Left ventricle myocardium inferior (tissue), 1 donor: ENCODE measurements at places on chromosomes 3 and 15. TPM values are rescaled to one million over a fixed set of nuclear protein-coding genes. Genes with fewer than 3 reads are reported as not detected.
A peak's percentile ranks its signal among the peaks of the same experiment; 100 is the strongest.

GRCh38 chr3:3031326-3031725 is 78.8 kb downstream of the IL5RA start:
- no peak for DNase-seq

Gene RETNLB
- total RNA-seq: not detected

- no peak for DNase-seq
Observed at GRCh38 chr3:126463521-126463920, 12.2 kb downstream of the ZXDC start.

Gene CORO2B
- 5.0 TPM for total RNA-seq

Gene PLA2G4E
- not detected for total RNA-seq

DNA sequence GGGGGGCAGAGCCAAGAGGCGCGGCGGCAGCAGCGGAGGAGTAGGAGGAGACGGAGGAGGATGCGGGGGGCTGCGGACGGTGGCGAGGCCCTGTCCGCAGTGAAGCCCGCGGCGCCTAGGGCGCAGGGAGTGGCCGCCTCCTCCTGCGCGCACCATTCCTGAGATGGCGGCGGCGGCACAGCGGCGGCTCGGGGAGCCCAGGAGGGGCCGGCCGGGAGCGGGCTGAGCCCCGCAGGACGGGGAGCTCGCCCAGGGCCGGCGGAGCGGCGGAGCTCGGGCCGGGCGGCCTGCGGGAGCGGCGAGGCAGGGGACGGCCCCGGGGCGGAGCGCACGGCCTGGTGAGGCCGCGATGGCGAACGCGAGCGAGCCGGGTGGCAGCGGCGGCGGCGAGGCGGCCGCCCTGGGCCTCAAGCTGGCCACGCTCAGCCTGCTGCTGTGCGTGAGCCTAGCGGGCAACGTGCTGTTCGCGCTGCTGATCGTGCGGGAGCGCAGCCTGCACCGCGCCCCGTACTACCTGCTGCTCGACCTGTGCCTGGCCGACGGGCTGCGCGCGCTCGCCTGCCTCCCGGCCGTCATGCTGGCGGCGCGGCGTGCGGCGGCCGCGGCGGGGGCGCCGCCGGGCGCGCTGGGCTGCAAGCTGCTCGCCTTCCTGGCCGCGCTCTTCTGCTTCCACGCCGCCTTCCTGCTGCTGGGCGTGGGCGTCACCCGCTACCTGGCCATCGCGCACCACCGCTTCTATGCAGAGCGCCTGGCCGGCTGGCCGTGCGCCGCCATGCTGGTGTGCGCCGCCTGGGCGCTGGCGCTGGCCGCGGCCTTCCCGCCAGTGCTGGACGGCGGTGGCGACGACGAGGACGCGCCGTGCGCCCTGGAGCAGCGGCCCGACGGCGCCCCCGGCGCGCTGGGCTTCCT is at the start of gene GPR27:
GPR27 (plus strand) TSS at position 155 of the 909 bp plus-strand sequence; CDS start at position 350, 195 bp downstream.
- DNase-seq: peak; percentile 17

- DNase-seq: no peak
Observed at GRCh38 chr15:85485956-85486567, 105.7 kb downstream of the AKAP13 start.

Gene MAPKBP1
- total RNA-seq: 13.6 TPM

GRCh38 chr3:169390741-169391305 is 272.7 kb downstream of the MECOM start:
- DNase-seq: no peak

- no peak for DNase-seq
Observed at GRCh38 chr15:70054884-70055387, 42.8 kb downstream of the TLE3 start.

DNA sequence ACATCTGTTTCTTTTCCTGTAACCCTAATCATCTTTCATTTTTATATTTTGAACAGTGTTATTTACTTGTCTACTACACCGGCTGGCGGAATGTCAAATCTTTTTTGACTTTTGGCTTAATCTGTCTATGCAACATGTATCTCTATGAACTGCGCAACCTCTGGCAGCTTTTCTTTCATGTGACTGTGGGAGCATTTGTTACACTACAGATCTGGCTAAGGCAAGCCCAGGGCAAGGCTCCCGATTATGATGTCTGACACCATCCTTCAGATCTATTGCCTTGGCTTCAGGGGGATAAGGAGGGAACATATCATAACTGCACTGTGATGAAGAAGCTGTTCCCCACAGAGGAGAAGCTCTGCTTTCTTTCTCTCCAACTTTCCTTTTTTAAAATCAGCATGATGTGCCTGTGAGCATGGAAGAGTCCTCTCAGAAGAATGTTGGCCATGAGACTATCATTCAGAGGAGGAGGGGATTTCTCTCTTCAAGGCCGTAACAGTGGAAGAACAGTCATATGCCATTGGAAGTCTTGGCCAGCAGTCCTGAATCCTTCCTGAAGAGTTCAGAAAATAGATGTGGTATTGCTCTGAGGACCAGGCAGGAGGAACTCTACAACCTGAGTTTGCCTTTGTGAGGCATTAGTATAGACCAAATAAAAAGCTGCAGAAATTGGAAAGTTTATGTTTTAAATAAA is 69.9 kb downstream of the SEC22A start:
- no peak for DNase-seq

GRCh38 chr3:20984594-20985205 is 766.3 kb downstream of the ZNF385D start:
- DNase-seq: no peak

DNA sequence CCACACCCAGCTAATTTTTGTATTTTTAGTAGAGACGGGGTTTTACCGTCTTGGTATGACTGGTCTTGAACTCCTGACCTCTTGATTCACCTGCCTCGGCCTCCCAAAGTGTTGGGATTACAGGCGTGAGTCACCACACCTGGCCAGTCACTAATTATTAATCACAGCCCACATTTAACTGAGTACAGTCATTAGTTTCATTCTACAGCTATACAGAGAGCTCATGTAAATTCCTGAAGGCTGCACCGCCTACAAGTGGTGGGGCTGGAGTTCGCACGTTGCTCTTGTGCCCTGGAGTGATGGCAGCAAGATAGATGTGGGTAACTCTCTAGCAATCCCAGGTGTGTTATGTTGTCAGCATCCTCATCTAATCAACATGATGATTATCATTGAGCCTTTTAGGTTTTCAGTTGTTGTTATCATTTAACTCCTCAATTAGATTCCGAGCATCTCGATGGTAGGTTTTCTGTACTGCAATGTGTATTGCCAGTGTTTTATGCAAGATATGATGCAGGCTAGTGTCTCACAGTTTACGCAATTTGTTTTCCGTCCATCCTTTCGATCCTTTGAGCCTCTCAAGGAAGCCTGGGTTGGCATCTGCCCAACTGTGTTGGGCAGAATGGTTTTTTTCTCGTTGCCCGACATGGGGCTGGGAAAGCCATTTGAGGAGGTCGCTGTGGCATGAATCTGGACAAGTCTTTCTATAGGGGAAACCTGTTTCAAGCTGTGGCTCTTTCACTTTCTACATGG is 216.3 kb downstream of the LPP start:
- DNase-seq: no peak

DNA sequence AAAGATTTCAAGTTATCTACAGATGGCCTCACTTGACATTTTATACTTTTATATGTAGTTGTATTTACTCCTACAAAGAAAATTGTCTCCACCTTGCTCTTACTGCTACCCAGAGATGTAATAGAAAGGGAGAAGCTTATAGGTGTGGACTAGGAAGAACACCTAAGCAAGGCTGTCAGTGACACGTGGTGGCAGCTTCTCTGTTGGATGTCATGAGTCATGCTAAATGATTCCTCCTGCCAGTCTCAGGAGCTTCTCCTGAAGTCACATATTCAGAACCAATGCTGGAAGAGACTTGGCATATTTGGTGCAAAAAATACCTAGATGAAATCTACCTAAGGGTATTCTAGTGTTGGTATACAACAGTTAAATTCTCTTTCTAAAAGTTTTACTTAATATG is 184.7 kb downstream of the LRRC3B start:
- DNase-seq: no peak

DNA sequence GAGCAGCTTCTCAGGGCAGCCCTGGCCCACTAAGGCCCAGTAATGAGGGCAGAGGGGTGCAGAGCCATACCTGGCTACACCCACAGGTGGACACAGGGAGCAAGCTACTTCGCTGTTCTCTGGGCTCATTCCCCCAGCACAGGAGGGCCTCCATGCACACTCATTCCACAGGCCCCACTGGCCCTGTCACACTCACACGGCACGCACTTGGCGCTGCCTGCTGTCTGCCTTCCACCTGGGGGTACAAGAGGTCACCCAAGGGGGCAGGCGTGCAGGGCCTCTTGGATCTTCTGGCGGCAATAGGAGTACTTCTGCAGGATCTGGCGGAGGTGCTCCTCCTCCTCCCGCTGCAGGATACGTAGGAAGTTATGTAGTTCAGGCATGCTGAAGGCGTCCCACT is 2.3 kb upstream of the TUSC2 start:
- no peak for DNase-seq

GRCh38 chr3:79810581-79810980 is 42.8 kb upstream of the ROBO1 start:
- no peak for DNase-seq

- DNase-seq: no peak
Observed at GRCh38 chr15:36709653-36710052, 130.2 kb downstream of the CDIN1 start.

- no peak for DNase-seq
Observed at GRCh38 chr3:101984356-101984755, 135.0 kb downstream of the NFKBIZ start.

DNA sequence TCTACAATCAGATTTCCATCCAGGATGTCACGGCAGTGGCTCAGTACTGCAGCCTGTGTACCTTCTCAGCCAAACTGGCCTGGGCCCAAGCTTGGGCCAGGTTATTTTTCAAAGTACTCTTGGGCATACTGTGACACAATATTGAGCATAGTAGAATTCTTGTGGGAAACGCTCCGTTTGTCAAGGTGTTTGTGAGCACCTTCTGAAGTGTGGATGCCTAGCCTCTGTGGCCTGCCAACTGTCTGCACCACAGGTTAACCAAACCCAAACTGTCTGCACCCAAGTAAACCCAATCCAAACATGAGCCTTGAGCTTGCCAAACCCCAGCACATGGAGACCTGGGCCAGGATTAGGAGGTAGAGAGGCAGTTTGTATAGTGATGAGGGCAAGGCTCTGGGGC is 25.4 kb downstream of the CTDSPL start:
- no peak for DNase-seq

DNA sequence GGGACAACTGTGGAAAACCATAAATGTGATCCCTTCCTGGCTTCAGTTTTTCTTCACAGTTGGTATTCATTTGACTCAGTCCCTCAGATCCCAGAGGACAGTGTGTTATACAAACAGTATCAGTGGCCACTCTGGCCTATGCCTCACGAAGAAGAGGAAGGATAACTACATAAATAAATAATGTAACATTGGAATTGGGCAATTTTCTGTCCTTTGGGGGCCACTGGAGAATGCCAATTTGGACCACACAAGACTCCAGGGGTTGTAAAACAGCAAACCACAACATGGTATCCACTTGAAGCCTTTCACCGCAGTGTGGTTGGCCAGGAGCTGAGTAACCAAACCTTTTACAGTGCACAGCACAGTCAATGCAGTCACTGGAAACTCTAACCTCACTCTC is 1077.0 kb downstream of the ROBO2 start:
- DNase-seq: no peak

DNA sequence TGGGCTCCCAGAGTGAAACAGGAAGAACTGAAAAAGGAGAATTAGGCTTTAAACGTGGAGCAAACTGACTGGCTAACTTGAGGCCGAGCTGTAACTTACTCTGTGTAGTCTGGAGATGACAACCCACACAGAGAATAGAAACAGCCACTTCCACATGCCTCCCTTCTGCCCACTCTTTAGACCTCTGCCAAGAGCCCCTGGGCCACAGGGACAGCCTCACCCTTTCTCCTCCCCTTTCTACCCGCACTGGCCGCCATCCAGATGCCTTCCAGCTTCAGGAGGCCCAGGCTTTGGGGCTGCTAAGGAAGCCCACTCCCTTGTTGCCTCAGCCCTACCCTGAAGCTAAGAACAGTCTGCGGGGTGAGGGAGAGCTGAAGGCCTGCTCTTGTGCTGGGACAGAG is 6.8 kb downstream of the ARHGAP31 start:
- DNase-seq: no peak

DNA sequence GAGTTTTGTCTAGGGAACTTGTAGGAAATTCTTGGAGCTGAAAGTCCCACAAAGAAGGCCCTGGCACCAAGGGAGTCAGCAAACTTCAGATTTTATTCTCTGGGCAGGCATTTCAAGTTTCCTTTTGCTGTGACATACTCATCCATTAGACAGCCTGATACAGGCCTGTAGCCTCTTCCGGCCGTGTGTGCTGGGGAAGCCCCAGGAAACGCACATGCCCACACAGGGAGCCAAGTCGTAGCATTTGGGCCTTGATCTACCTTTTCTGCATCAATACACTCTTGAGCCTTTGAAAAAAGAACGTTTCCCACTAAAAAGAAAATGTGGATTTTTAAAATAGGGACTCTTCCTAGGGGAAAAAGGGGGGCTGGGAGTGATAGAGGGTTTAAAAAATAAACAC is 15.0 kb downstream of the TIGIT start:
- DNase-seq: no peak

DNA sequence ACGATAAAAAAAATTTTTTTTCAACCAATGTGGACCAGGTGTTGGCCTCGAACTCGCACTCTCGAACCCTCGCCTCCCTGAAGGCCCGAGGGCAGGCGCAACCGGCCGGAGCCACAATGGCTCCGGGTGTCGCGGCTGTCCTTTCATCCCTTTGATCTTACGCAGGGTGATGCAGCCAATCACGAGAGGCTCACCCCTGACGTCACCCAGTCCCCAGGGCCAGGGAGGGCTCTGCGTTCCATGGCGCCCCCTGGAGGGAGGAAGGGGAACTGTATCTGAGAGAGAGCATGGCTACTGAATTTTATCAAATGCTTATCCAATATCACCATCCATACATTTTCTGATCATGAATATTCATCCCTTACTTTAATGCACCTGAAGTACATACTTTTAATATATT is 15.4 kb upstream of the GMNC start:
- no peak for DNase-seq

DNA sequence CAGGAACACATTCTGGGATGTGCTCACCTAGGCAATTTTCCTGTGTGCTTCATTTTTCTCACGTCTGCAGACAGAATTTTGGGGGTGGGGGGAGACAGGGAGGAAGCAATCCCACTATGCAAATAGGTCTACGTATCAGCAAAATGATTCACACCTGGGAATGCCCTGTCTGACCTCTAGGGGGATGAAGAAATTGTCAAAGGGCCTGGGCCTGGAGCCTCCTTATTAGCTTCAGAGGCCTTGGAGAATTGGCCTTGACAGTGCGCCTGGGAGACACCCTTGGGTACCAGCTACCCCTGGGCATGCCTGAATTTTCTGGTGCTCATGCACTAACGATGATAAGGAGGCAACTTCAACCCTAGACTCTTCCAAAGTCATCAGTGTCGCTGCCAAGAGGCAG is 207.5 kb downstream of the CADPS start:
- DNase-seq: no peak
